ENCODE measurements at places on chromosomes 6 and 20.

DNA sequence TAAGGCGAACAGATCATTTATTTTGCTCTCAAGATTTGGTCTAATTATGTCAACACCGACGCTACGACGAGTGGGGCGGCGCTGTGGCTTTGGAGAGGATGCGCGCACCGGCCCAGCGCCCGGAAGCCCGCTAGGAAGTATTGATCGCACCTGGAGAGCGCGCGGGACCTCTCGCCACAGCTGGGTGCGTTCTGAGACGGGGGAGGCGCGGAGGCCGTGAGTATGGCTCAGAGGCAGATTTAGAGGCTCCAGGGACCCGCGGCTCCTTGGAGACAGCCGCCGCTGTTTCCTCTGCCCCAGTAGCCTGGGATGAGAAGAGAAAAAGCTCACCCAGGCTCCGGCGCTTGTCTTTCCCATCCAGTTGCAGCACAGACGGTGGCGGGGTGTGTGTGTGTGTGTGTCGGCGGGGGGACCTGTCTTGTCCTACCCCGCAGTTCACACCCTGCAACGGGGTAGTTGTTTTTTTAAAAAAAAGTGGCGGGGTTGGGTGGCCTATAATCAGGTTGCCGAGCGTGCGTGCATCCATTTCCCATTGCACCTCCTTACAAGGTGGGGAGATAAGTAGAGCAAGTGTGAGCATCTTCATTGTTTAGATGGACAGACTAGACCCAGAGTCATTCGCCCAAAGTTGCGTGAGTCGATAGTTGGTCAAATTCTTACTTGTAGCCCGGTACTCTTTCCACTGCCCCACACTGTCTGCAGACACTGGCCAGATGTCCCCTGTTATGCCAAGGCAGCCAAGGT, 11.2 kb downstream of the TFAP2D start:
- no peak for DNase-seq

GRCh38 chr20:40697541-40697940, 8.5 kb upstream of the MAFB start:
- DNase-seq, result no peak

DNA sequence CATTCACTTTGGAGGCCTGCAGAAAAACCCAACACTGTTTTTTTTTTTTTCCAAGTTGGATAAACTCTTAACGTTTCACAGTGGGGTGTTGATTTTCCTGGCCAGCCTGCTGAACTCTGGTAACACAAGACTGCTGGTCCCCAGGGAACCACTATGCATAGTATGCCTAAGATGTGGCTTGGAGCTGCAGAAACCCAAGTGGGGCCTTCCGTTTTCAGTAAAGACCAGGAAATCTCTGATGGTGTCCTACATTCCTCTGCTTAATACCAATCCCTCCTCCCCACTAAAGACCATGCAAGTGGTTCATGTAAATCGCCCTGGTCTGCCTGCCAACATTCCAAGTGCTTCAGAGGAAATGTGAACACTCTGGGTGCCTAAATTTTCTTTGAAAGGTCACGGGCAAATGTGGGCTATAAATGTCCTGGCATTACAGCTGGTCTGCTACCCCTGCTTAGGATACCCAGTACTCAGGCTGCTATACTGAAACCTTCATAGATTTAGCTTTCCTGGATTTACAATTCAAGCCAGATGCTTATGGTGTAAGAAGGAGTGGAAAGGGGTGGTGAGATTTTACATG, 615.4 kb downstream of the MAFB start:
- no peak for DNase-seq

GRCh38 chr6:134394905-134395304, 77.0 kb upstream of the SGK1 start:
- no peak for DNase-seq

DNA sequence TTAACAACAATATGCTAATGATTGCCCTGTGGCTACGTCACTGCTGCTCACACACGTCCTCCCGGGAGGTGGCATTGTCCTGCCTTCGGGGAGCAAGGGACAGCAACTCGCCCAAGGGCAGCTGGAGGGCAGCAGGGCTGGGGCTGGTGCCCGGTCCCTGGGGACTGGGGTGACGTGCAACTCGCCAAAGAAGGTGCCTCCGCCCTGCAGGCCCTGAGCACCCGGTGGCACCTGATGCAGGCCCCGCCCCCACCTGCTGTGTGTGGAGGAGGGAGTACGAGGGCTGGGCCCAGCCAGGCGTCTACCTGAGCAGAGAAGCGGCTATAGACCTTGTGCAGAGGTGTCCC, 64.8 kb upstream of the SLCO4A1 start:
- no peak for DNase-seq

DNA sequence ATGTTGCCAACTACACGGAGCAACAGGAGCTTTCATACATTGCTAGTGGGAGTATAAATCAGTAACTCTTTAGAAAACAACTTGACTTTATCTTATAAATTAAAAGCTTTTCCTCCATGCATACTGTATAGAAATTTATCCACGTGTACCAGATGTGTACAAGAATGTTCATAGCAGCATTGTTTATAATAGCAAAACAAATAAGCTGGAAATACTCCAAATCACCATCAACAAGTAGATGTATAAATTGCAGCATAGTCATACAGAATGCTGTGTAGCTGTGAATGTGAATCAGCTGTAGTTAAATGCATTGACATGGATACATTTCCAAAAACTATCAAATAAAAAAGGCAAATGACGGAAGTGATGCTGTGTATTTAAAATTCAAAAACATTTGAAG, 6.0 kb downstream of the PSMF1 start:
- DNase-seq, result no peak

- no peak for DNase-seq
Measured at GRCh38 chr6:8855411-8855810, 420.1 kb upstream of the SLC35B3 start.

- no peak for DNase-seq
Measured at GRCh38 chr6:98343004-98343403, 491.4 kb upstream of the POU3F2 start.

DNA sequence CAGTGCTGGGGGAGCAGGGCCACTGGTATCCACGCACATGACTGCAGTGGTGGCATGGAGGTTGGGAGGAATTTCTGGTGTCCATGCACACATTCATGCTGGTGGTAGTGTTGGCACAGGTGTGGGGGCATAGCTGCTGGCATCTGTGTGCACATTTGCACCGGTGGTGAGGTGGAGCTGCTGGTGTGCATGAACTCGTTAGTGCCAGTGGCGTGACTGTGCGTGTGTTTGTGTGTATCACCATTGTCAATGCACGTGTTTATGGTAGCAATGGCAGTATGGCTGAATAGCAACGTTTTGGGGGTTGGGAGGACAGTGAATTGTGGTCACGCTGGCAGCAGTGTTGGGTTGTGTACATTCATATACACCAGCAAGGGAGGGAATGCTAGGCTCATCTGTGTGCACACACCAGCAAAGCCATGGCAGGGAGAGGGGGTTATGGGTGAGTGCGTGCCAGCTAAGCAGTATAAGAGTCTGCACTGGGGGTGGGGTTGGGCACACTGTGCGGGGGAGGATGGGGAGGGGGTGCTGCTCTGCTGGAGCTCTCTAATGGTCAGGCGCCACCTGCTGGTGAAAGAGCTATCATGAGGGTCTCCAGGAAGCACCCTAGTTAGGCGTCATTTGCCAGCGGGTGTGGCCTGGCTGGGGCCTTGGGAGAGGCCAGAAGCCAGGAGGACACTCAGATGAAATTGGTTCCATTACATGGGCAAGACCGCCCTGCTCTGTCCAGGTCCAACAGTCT, 626.1 kb upstream of the ID4 start:
- DNase-seq, result peak; percentile 2

- no peak for DNase-seq
Measured at GRCh38 chr6:2669067-2669700, 81.5 kb downstream of the MYLK4 start.

GRCh38 chr6:123898665-123899064, 95.0 kb downstream of the NKAIN2 start:
- no peak for DNase-seq

DNA sequence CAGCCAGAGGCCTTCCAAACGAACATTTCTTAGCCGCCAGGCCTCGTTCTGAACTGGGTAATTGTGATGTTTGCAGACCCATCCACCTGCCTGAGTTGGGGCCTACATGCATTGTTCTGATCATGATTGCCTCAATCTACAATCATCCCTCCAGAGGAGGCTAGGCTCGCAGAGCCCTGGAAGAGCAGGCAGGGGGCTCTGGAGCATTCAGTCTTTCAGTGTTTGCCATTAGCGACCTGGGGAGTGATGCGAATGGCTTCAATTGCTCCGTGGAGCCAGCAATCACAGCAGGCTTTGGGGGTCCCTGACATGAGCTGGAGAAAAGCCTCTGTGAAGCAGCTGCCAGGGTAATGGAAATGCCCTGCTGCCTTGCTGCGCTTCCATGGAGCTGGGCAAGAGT, 22.0 kb downstream of the SNAP25 start:
- DNase-seq, result no peak

- DNase-seq, result no peak
Measured at GRCh38 chr6:1966713-1967112, 278.7 kb downstream of the GMDS start.

DNA sequence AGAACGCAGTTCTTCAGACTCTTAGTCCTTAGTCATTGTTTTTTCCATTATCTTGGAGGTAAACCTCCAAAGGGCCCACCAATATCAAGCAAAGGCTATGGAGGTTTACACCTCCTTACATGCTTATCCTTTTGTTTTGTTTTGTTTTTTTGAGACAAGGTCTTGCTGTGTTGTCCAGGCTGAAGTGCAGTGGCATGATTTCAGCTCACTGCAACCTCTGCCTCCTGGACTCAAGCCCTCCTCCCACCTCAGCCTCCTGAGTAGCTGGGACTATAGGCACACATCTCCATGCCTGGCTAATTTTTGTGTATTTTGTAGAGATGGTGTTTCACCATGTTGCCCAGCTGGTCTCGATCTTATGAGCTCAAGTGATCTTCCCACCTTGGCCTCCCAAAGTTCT, 26.3 kb downstream of the ADGRG6 start:
- no peak for DNase-seq

GRCh38 chr6:111162504-111162903, 75.2 kb downstream of the SLC16A10 start:
- no peak for DNase-seq

DNA sequence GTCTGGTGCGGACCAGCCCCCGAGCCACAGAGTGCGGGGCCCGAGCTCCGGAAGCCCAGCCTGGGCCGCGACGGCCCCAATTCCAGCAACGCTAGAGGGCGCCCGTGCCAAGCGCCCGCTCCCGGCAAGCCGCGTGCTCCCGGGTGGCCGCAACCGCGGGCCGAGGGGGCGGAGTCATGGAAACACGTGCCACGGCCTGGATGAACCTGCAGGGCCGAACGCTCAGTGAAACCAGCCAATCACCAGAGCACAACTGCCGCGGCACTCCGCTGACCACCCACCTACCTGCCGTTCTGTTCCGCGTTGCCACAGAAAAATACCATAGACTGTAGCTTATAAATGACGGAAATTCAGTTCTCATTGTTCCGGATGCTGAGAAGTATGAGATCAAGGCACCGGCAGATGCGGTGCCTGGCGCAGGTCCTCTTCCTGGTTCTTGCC, 85.7 kb upstream of the FOXC1 start:
- peak; percentile 78 for DNase-seq

DNA sequence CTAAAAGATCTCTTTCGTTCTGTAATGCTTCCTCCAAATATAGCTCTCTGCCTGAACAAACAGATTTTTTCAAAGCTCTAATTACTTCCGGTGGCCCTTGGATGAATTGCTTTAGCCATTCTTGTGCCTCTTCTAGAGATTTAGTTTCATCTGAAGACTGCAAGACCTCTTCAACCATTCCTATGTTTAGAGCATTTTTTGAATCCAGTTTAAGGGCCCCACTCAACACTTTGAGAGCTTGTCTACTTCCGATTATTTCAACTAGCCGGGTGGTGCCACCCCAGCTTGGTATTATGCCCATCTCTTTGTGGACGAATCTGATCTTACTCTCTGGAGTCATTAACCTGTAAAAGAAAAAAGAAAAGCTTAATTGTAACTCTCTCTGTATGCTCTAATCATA, 23.3 kb downstream of the RNF146 start:
- DNase-seq, result no peak

GRCh38 chr6:32665661-32666060, 796 bp downstream of the HLA-DQB1 start:
- no peak for DNase-seq

DNA sequence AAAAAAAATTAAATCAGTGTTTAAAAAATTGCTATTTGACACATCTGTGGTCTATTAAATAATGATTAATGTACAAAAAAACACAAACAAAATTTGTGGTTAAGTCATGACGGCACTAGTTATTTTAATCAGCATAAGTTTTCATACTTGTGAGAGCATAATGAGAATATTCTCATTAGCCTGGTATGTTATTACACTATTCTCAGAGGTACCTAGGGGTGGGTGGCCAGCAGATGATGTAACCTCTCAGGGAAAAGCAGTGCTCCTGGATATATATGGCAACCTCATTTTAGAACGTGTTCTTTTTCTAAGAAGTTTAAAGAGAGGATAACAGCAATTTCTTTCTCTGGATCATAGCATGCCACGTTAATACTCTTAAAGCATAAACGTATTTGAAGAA, 109.2 kb downstream of the GJA1 start:
- DNase-seq, result no peak

DNA sequence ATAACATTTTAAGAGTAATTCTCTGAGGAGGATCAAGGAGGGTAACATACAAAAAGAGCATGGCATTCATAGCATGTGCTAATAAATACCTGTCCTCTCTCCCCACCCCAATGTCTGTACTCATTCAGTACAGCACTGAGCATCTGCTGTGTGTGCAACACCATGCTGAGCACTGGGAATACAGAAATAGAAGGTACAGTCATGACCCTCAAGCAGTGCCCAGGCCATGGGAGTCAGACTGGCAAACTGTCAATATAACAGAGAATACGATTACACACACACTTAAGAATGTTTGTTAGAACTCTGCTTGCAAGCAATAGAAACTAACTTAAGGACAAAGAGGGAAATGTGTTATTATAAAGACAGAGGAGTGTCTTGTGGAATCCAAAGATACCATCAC, 24.7 kb upstream of the ZFAND3 start:
- no peak for DNase-seq

GRCh38 chr20:36065427-36065998, 89.0 kb upstream of the EPB41L1 start:
- no peak for DNase-seq

- DNase-seq, result no peak
Measured at GRCh38 chr20:53660947-53661381, 67.3 kb upstream of the ZNF217 start.

GRCh38 chr6:169793408-169793807, 42.0 kb downstream of the ERMARD start:
- no peak for DNase-seq

- DNase-seq, result no peak
Measured at GRCh38 chr6:125872259-125872921, 81.6 kb downstream of the NCOA7 start.

DNA sequence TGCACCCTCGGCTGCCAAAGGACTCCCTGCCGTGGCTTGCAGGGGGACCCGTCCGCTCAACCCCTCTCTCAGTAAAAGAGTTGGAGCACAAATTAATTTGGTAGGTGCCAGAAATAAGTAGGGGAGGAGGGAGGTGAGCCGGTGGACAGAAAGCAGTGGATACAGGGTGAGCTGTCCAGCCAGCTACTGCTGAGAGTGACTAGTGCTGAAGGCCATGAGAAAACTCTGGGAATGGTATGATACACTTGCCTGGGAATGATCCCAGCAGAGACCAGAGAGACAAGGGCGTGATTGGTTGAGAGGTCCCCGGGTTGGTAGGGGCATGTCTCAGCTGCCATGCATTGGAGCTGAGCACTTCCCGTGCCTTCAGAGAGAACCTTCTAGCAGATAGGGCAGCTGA, 15.7 kb downstream of the FOXQ1 start:
- DNase-seq, result no peak

- peak; percentile 57 for DNase-seq
Measured at GRCh38 chr6:149077208-149077607, 240.3 kb upstream of the TAB2 start.

GRCh38 chr20:24160563-24161281, 172.1 kb upstream of the GGTLC1 start:
- DNase-seq, result peak; percentile 13

- no peak for DNase-seq
Measured at GRCh38 chr6:133590814-133591213, 298.1 kb upstream of the TCF21 start.

Data from activated CD4-positive, alpha-beta T cell treated with anti-CD3 and anti-CD28 coated beads, Interleukin-2, amount 50 U/mL, for 16 hours (primary cell).